Stimulated activated CD8-positive, alpha-beta memory T cell treated with anti-CD3 and anti-CD28 coated beads, Interleukin-4, amount 100 ng/mL, for 24 hours (primary cell): ENCODE measurements at places on chromosomes 2 and 18.

- no peak for DNase-seq
Observed at GRCh38 chr2:196128749-196129148, 42.6 kb downstream of the STK17B start.

GRCh38 chr18:63292831-63293683, 26.5 kb downstream of the BCL2 start:
- DNase-seq: no peak

DNA sequence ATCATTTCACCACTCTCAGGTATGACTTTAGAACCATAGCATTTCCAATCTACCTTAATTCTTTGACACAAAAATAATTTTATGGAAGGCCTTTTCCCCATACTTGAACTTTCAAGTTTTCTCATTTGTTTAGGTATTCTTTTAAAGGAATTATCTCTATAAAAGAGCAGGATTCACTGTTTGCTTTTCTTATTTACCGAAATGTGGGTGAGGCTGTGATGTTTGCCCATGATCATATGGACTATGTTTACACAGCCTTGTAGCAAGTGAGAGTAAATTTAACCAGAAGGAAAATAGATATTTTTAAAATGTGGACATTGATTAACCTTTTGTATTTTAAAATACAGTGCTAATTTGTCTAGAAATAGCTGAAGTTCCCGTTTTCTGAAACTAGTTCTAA, 26.3 kb downstream of the CAB39 start:
- no peak for DNase-seq

DNA sequence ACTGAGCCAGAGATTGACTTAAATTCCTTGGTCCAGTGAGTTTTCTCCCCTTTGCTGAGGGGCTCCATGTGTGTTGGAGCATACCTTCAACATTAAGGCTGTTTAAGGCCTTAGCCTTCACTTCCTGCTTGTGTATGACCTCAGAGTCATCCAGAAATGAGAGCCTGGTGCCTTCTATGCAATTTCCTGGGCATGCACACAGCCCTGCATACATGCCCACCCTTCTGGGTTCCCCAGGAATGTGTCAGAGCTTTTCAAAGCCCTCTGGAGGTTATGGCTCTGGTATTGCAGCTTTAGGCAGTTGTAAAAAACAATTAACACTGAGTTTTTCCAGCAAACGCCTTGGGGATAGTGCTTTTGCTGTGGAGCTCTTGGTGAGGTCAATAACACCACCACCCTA, 16.7 kb downstream of the IL1R1 start:
- no peak for DNase-seq

DNA sequence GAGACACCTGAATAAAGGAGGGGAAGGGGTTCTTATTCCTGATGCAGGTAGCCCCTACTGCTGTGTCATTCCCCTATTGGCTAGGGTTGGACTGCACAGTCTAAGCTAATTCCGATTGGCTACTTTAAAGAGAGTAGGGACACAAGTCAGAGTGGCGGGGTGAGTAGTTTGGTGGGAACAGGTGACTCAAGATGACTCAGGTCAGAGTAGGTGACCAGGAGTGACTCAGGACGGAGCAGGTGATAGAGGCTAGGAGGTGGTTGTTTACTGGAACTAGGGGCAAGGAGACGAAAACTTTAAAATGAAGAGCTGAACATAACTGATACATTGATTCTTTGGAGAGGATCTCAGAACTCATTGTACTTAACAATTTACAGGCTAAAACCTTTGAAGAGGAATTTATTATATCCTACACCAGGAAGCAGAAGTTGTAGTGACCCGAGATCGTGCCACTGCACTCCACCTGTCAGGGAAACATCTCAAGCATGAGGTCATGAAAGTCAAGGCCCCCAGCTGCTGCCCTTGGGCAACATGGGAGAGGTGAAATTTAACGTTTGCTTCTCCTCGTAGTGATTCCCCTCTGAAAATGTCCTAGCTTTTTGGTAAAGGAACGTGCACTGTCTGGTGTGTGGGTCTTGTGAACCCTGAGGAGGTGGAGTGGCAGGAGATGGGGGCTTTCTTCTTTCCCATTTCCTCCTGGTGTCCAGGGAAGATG, 4.5 kb upstream of the CYP27A1 start:
- no peak for DNase-seq

- DNase-seq: no peak
Observed at GRCh38 chr2:22596306-22596705, 788.7 kb upstream of the KLHL29 start.

DNA sequence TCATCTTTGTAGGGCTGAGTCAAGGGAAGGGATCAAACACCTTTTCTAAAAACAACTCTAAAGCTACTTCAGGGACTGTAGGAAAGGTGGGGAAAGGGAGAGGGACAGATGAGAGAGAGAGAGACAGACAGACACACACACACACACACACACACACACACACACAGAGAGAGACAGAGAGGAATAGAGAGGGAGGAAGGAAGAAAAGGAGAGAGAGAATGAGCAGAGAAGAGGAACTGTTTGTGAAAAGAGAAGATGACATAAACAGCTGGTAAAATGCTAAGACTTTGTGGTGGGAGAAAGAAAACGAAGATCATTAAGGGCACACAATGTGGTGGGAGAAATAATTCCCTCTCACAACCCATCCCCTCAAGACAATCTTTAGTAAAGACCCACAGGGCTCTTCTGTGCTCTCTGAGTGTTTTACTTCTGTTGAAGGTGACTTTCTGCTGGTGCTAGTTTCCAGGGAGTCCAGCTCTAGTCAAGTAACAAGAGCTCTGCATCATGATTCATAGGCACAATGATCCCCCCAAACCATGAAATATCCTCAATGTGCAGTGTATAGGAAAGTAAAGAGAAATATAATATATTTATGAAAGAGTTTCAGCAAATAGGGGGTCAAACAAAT, 77.2 kb upstream of the STK17B start:
- DNase-seq: no peak

GRCh38 chr2:101152272-101153076, 1.3 kb upstream of the TBC1D8 start:
- DNase-seq: no peak

GRCh38 chr18:51912381-51912780, 427.6 kb upstream of the DCC start:
- DNase-seq: no peak

DNA sequence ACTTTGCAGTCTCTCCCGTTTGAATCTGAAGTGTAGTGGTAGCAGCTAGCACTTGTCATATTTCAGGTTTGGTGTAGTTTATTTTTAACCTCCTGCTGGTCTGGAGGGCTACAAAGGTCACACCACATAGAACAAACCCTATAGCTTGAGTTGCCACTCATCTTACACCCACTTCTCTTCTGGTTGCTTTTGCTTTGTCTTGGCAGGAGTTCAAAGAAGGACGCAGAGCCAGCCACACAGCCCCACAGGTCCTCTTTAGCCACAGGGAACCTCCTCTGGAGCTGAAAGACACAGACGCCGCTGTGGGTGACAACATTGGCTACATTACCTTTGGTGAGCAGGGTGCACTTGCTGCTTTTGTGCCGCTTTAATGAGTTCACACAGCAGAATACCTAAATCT, 15.6 kb upstream of the GPBAR1 start:
- DNase-seq: no peak

DNA sequence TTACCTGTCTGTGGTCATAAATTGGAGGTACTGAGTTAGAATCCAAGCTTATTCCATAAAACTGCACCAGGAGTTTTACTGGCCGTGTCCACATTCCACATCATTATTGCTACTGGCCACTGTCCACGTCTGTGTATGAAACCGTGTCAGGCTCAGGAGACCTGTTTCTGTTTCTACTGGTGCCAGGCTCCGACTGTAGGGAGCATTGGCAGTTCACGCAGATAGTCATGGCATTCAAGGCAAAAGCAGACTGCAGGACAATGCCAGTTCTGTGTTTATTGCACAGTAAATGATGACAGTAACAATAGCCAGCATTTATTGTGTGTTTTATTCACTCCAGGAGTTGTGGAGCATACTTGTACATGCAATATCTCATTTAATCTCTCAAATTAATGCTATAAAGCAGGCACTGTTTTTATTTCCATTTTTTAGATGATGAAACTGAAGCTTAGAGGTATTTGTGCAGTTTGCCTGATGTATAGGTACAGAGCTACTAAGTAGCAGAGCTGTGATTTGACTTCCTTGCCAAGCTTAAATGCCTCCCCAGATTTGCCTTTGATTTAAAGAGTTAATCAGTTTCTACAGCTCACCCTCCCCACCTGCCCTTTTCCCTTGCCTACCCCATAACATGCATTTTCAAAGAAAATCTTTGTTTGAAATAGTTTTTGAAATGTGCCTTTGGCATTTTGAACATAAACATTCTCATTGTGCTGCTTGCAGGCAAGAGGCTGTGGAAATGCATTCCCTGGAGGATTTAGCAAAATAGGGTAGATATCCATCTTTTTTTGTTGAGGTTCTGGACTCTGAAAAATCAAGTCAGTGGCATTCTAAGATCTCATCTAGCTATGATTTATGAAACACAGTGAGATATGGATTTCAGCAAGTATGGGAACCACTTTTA, 55.5 kb downstream of the MAP4K4 start:
- no peak for DNase-seq

- DNase-seq: no peak
Observed at GRCh38 chr2:149733936-149734685, 146.5 kb upstream of the MMADHC start.

DNA sequence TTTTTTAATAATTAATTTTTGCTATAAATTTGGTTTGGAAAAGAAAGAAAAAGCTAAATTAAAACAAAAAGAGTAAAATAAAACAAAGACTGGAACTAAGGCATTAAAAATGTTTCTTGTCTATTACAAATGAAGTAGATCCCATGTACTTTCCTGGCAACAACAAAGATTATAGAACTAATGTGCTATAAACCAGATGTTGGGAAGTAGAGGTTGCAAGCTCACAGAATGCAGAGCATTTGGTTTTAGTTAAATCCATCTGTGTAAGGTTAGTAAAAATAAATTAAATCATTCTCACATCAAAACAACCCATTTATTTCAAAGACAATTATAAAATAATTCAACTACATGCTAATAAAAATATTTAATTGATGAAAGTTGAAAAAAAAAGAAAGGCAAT, 157.2 kb upstream of the ZC3H15 start:
- DNase-seq: no peak

DNA sequence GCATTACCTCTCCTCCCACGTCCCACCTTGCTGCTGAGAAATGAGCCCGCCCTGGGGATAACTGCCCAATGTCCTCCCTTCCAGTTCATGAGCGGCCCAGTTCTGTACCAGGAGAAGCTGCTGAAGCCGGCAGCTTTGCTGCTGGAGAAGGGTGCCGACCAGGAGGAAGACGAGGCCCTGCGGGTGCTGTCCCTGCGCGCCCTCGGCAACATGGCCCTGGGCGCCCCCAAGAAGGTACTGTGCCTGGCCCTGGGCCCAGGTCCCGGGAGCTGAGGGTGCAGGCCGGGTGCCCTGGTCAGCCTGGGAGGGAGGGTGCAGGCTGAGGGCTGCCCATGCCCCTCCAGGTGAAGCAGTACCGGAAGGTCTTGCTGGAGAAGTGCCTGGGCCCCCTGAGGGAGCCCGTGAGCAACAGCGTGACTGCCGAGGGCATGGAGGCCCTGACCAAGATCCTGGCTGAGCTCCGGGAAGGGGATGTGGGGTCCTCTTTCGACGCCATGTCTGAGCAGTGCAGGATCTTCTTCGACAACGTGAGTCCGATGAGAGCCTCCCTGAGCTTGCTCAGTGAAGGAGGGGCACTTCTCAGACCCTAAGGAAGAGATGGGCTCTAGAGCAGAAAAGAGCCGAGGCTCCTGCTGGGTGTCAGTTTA, 25.7 kb downstream of the HJURP start:
- no peak for DNase-seq

GRCh38 chr2:213068676-213069359, 82.6 kb downstream of the IKZF2 start:
- no peak for DNase-seq

GRCh38 chr2:59529726-59530125, 1023.7 kb downstream of the BCL11A start:
- DNase-seq: no peak

DNA sequence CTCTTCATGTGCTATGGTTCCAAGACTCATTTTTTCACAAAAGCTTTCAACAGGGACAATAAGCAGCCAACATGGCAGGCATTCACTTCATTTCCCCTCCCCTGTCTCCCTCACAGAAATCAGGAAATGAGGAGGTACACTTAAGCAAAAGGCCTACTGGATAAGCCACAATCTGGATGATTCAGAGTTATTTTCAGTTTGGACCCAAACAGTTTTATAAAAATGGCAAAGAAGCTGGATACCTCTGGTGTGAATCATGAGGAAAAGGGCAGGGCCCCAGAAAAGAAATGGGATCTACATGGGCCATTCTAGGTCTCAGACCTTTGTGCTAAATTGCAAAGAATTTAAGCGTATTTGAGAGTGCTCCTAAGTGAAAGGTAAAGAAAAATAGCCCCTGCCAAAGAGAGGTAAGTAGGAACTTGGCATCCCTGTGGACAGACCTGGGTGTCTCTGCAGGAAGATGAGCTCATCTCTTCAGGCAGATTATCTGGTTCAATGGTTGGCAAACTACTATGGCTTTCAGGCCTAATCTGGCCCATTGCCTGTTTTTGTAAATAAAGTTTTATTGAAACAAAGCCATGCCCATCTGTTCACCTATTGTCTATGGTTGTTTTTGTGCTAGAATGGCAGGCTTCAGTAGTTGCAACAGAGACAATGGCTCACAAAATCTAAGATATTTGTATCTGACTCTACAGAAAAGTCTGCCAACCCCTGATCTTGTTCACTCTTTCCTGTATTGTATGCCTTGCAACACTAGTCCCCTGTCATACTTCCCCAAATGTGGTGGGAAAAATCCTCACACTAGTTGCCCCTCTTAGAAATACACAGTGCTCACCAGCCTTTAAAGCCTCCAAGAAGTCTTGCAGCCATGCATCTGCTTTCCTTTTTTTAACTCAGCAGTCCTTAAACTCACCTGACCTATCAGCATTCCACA, 315.0 kb downstream of the ALK start:
- no peak for DNase-seq

GRCh38 chr2:158999458-158999857, 31.0 kb downstream of the TANC1 start:
- no peak for DNase-seq

DNA sequence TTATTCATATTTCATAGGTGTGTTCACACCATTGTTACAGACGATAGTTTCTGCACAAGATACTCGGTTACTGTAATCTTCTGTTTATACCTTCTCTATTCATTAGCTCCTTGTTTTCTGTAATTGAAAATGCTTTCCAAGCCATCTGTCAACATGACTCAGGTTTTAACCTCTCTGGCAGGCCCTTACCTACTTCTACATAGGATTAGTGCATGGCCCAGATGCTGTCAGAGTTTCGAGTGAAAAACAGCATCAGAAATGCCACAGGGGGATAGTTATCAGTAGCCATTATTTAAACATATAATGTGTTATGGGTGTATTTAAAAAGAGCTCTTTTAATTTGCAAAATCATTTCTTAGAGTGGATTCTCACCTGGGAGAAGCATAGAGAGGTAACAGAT, 596.4 kb downstream of the FBXO15 start:
- DNase-seq: no peak

GRCh38 chr2:109277406-109277805, 148.4 kb downstream of the SH3RF3 start:
- DNase-seq: no peak

GRCh38 chr18:51754566-51754965, 557.1 kb upstream of the MEX3C start:
- DNase-seq: no peak

- no peak for DNase-seq
Observed at GRCh38 chr2:191265311-191266170, 20.3 kb downstream of the MYO1B start.
